Fibroblast of skin of scalp (primary cell): ENCODE measurements at places on chromosomes 7 and 10.

GRCh38 chr7:155361346-155361680, 63.6 kb downstream of the INSIG1 start:
- DNase-seq: no peak

DNA sequence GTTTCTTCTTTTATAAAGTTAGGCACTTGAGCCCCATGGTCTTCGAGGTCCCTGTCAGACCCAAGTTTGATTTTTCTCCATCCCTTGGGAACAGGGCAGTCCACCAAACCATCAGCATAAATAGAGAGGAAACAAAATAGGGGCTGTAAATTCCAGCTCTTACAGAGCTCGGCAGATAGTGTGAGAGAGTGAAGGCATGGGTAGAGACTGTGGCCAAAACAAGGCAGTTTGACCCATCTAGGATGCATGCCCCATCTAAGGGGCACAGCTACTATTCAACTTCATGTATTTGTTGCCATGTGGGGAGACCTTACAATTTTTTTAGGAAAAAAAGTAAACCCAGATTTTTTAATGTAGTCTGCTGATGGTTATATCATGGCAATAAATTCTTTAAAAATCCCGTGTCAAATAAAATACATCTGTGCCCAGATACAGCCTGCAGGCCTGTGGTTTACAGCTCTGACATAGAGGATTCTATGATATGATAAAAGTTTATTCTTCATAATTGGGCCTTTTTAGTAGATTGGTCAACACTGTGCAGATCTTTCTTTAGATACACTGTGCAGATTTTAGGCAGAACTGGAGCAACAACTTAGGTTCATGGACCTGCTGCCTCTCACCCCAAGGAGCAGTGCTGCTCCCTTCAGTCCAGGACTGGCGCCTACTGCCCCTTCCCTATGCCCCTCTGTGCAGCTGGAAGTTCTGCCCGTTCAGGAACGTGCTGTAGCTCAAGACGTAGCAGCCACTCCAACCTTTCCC, 5.3 kb downstream of the PPP1R3C start:
- DNase-seq: no peak

- no peak for DNase-seq
Observed at GRCh38 chr7:8638076-8638475, 204.7 kb downstream of the NXPH1 start.

DNA sequence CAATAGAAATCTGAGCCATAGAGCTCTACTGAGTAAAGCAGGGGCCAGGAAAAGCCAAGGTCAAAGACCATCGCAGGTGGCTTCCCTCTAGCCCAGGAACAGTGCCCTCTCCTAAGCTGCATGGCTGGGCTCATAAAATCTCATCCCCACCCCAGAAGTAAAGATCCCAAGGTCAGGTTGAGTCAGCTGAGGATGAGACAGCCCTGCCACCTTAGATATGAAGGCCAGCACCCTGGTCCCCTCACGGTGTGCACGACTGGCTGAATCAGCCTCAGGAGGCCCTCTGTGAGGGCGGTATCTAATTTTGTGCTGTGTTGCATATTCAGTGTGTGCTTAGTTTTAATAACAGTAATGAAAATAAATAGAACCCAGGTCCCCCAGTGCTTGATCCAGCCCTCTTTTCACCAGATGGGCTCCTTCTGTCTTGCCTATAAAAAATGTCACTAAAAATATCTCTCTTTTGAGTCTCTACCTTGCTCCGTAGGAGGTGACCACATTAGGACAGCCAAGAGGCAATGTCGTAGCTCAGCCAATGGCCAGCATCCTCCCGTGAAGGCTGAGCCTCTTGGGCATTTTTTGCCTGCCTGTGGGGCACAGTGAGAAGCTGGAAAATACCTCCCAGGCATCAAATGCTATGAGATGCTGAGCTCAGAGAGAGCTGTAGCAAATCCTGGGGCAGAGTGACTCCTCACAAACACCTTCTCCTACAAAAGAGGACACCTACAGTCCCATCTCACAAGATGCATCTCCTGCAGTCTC, 424.0 kb downstream of the PLXNA4 start:
- DNase-seq: no peak

GRCh38 chr10:46077731-46078413, 31.8 kb upstream of the MSMB start:
- DNase-seq: no peak

DNA sequence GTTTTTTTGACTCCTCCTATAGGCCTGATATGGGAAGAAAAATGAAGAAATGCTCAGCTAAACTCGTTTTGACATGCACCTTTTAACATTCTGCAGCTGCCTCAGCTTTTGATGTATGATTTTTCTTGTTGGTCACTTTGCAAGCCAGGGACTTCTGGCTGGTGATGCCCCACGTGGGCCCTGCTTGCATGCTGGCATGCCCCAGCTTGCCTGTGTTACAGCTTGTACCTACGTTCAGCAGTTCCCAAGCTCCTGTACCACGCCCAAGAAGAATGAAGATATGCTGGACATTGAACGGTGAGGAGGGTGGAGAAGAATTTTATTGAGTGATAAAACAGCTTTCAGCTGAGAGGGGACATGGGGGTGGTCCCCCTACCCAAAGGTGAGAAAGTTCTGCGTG, 245.6 kb upstream of the FZD8 start:
- no peak for DNase-seq

- DNase-seq: no peak
Observed at GRCh38 chr10:15166325-15166724, 2.2 kb downstream of the NMT2 start.

GRCh38 chr10:128540128-128540762, 414.0 kb upstream of the MKI67 start:
- no peak for DNase-seq

DNA sequence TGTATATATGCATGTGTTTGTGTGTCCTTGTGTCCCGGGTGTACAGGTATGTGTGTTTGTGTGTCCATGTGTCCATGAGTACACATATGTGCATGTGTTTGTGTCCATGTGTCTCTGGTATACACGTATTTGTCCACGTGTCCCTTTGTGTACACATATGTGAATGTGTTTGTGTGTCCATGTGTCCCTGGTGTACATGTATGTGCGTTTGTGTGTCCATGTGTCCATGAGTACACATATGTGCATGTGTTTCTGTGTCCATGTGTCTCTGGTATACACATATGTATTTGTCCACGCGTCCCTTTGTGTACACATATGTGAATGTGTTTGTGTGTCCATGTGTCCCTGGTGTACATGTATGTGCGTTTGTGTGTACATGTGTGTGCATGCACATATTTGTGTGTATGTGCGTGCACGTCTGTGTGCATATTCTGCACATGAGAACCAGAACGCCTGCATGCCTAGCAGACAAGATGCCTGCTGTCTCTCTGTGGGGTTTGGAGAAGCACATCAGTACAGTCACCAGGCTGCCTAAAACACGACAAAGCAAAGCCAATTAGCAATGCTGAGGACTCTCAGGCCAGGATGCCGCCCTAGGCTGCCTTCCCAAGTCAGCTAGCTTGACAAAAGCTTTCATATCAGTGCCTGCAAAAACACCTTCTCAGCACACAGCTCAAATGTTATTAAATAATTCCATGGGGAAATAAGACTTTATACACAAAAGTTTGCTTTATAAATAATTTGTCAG, 327.8 kb downstream of the PTPRN2 start:
- no peak for DNase-seq

DNA sequence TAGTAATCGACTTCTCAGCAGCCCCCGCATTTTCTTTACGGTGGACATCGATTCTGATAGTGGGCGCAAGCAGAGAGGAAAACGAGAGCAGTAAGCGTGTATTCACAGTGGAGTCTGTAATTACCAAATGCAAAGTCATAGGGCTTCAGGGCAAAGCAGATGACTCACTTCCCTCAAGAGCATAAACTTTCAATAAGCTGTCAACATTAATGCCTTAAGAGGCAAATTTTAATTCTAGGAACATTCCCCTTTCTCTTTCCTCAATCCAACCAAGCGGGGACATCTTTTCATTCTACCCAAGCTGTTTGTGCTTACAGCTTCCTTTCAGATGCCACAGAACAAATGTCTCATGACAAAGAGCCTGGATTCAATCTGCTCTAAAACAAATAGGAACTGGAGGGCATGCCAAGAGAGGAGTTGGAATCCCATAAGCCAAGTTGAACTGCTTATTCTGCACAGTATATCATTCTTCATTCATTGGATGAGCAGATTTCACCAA, 48.6 kb downstream of the MALSU1 start:
- DNase-seq: peak; percentile 87

- no peak for DNase-seq
Observed at GRCh38 chr7:87105401-87105800, 45.9 kb upstream of the ELAPOR2 start.

GRCh38 chr10:89481662-89482061, 53.7 kb downstream of the SLC16A12 start:
- DNase-seq: peak; percentile 92

GRCh38 chr7:83119494-83119893, 43.2 kb downstream of the PCLO start:
- no peak for DNase-seq

DNA sequence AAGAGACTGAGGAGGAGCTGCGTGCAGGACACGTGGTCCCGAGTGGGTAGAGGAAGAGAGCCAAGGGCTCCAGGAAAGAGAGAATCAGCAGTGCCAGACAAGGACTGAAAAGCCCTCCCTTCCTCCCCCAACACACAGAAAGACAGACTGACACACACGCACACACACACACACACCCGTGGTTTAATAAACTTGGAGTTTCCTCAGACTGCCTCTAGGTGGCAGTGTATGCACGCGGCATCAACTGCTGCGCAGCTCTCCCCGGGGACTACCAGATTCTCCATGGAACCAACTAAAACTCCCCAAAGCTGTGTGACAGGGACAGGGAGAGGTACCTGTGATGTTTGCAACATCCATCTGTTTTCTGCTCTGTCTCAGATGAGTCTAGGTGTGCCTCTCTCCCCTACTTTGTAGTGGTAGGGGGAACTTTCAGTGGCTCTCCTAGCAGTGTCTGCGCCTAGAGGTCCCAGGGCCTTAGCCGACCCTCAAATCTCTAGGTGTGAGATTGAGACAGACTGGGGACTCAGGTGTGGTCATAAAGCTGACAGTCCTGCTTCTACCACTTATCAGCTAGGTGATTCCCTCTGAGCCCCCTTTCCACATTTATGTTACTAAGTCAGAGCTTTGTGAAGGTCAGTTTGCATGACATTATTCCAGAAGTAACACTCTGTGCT, 9.3 kb upstream of the TSPAN14 start:
- DNase-seq: peak; percentile 82

GRCh38 chr7:44618753-44619152, 12.3 kb downstream of the OGDH start:
- DNase-seq: no peak

DNA sequence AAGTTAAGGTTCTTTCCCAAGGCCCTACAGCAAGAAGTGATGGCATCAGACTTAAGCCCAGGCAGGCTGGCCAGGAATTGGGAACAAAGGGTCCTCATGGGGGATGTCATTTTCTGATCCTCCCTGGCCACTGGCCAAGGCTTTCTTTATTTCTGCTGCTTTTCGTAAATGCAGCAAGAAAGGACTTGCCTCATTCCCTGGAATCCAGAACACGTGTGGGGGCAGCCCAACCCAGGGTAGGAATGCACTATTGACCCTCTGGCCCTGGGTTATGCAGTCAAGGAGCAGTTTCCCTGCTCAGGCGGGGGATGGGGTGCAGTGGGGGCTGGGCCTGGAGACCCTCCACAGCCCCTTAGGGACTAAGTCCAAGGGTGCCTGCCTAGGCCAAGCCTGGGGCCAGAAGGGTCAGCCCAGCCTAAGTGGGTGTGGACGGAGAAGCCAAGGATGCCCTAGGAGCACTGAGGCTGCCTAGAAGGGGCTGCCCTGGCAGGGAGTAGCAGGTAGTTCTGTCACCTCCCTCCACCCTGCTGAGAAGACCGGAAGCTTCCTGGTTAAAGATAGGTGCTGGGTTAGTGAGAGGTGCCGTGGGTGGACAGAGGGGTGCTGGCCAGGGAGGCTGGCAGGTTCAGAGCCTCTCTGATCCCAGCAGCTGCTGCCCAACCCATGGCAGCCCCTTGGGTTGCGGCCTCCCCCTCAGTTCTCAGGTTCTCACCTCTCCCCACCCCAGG, 179.2 kb downstream of the SH3PXD2A start:
- DNase-seq: peak; percentile 70

GRCh38 chr10:119306514-119306951, 99.2 kb downstream of the GRK5 start:
- DNase-seq: no peak

- DNase-seq: no peak
Observed at GRCh38 chr10:43202657-43203447, 64.0 kb downstream of the RASGEF1A start.

DNA sequence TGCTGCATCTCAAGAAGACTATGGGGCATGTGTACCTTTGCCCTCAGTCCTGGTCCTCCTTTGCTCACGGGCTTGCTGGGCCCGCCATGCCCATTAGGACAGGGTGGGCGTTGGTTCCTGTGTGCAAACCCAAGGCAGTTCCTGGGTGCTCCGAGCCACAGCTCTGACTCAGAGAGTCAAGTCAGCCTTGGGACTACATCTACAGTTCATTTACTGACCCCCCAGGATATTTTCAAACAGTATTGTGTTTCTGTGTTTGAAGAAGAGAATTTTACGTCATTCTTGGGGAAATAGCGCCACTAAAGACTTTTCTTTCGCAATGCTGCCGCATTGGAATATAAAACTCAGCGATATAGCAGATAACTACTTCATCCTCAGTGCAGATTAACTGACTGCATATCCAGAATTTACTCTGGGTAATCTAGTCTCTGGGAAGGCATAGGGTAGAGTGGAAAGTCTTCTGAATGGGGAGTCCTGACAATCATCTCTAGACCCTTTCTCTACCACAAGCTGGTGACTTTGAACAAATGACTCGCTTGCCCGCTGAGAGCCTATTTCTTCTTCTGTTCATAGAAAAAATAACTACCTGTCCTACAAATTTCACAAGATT, 638.9 kb upstream of the FZD8 start:
- no peak for DNase-seq

DNA sequence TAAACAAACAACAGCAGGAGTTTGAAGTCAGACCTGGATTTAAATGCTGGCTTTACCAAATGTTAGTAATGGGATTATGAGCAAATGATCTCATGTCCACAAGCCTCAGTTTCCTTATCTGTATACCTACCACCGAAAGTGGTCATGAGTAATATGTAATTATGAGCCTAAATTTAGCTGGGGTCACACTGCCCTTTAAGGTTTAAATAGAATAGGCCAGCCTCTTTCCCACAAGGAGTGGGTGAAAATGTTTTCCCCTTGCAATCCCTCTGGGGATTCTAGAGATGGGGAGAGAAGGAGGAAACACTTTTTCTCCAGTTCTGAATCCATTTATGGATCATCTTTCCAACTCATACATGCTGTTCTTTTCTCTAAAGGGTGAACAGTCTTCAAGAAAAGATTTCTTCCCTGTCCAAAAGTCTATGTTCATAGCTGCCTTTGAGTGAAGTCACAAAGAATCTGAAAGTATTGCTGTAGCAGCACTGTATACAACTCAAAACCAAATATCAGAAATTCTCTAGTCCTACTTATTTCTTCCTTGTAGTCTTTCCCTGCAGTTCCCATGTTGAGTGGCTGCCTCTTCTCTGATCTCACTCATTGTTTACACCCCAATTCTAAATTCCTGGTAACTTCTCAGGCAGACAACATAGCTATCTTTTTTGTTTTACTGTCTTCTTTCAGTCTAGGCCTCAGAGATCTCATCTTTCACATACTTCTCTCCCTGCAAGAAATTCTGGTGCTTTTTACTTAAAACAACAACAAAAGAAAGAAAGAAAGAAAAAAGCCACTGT, 7.4 kb upstream of the TSPAN12 start:
- no peak for DNase-seq

GRCh38 chr7:87225696-87226095, 6.2 kb upstream of the TMEM243 start:
- DNase-seq: peak; percentile 23
